ENCODE measurements at places on chromosomes 1 and 21.

- DNase-seq = peak; percentile 11
Observed at GRCh38 chr1:53556657-53557227, 97.5 kb downstream of the DMRTB1 start.

DNA sequence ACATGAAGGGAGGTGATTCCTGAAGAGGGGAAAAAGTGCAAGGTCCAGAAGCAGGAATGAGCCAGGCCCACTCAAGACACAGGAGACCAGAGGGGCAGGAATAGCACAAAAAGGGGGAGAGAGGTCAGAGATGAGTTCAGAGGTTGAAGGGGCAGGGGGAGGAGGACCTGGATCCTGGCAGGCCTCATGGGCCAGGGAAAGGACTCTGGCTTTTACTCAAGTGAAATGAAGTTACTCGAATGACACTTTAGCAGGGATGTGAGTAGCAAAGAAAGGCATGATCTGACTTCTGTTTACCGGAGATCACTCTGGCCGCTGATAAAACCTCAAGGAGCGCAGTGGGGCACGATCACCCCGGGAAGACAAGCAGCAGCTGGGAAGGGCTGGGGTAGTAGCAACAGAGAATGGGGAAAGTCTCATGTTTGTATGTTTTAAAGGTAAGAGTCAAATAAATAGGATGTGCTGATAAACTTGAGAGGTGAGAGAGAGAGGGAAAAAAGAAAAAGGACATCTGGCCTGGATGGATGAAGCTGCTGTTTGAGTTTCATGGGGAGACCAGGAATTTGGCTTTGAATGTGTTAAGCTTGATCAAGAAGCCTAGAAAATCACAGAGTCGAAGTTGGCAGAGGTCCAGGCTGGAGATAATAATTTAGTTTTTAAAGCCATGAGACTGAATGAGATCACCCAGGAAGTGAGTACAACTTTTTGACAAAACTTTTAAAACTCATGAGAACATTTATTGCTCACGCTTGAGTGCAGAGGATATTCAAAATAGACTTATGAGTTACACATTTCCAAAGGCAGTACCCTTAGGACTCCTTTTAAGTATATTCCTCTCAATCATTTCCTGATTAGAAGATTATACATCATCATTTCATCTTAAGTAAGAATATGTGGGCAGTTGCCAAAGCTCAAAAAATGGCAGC lies 156.0 kb downstream of the RERE start:
- no peak for DNase-seq

- DNase-seq = no peak
Observed at GRCh38 chr1:236322566-236323409, 41.0 kb upstream of the ERO1B start.

DNA sequence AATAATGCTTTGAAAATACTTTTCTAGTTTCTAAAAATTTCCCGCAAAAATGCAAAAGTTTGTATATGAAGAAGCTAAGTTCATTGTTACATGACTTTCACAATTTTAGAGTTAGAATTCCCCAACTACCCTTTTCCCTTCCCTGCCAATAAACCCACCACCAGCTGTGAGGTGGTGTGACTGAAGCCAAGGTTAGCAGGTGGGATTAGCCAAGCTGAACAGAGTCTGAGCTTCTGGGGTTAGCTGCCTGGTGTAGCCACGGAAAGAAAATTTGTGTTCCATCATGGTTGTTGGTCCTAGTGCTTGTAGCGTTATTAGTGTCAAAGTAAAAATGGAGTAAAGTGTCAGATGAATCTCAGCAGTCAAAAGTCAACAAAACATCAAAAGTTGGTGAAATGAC lies 110.9 kb downstream of the ASTN1 start:
- no peak for DNase-seq

DNA sequence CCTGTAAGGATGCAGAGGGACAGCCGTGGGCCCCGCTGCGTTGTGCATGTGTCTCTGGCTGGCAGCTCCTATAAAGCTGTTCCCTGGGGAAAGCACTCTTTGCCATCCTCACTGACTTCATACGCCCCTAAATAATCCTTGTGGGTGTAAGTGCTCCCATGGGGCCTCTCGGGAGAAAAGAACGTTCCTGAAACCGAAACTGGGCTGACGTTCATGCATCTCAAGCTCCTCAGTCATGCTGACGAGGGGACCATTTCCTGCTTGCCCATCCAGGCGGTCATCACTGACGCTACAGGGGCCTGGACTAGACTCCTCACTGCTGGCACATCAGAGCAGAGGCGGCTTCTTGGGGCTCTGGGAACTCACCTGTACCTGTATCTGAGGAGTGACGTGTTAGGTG lies 73.1 kb upstream of the USP24 start:
- no peak for DNase-seq

DNA sequence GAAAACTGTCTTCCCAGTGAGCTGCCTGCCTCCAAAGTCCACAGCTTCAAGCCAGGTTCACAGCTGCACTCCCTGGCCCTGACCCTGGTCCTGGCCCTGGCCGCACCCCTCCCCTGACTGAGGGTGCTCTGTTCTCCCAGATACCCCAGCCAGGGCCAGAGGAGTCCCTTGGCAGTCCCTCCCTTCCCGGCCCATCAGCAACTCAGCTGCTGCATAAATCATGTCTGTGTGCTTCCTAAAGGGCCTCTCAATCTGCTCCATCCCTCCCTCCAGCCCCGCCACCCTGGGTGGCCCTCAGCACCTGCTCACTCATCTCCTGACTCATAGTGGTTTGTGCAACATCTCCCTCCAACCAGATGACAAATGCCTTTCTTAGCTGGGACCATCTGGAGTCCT lies 24.8 kb upstream of the C1orf174 start:
- DNase-seq = no peak

DNA sequence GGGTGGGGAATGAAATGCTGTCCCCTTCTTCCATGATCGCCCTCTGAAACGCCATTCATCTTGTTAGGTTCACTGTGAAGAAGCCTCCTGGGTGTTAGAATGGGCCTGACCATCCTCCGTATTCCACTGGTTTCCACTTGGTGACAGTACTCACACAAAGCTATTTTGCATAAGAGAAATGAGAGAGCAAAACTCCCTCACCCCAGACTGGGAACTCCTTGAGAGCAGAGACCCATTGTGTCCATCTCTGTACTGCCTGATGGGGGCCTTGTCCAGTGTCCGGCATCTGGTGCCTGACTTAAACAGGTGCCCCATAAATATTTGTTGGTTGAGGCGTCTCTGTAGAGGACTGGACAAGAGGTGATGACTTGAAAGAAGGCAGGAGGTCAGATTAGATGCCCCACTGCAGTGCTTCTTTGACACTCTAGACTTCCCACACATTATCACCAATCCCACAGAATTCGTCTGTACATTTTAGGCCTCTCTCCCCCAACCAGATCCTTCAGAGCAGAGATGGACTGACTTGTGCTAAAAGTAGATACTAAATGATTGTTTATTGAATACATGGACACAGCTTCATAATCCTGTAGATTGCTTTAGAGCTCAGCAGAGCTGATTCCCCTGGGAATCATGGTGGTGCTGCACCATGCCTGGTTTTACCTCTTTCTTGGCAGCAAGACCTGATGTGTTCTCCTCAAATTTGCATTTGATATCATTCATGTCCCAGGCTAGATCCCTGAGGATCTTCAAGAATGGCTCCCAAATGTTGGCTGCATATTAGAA lies 22.4 kb upstream of the KCNA2 start:
- DNase-seq = no peak

DNA sequence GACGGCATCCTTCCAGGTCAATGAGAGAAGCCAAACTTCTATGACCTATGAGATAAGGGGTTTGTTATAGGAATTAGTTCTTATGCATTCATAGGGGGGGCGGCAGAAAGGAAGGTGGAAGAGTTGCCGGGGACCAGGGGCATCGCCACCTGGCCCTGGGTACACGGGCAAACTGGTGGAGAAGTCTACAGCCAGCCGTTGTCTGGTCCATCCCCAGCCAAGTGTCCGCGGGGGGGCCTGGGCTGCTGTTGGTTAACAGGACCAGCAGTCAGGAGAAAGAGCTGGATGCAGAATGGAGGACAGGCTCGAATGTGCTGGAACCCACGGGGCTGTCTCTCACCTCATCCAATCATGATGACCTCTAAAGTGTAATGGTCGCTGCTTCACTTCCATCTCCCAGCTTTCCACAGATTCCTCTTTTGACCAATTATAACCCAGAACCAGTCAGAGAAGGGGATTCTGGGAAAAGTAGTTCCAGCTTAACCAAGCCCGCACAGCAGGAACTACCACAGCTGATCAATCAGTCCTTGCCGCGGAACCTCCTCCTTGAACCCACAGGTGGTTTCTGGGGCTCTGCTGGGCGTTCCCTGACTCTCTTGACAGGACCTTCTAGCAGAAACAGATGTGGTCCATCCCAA lies 17.8 kb downstream of the TMEM51 start:
- no peak for DNase-seq

- peak; percentile 69 for DNase-seq
Observed at GRCh38 chr1:110053552-110054428, 16.7 kb downstream of the ALX3 start.

- DNase-seq = no peak
Observed at GRCh38 chr1:48356901-48357300, 115.1 kb downstream of the SPATA6 start.

DNA sequence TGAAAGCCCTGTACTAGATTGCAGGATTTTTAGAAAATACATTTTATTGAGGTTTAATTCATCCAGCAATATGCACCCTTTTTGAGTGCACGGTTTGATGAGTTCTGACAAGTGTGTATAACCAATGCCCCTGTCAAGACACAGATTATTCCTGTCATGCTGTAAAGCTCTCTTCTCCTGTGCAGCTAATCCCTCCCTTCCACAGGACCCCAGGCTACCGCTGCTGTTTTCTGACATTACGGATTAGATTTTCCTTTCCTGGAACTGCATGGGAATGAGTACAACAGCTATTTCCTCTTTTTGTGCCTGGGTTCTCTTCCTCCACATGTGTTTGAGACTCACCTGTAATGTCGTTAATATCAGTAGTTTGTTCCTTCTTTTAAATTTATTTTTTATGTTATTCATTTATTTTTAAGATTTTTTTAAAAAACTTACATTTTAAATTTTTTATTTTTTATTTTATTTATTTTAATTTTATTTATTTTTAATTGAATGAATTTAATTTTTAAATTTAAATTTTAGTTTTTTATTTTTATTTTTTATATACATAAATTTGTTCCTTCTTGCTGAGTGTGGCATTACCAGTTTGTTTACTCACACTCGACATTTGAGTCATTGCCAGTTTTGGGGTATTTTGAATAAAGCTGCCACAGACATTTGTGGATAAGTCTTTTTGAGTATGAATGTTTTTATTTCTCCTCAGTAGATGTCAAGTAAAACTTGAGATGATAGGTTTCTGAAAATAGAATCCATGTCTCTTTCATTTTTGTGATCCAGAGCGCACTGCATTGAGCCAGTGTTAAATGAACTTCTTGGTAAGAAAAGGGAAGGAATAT lies 79.0 kb upstream of the B3GALT5 start:
- DNase-seq = no peak

- DNase-seq = peak; percentile 46
Observed at GRCh38 chr1:112502826-112503225, 5.9 kb upstream of the WNT2B start.

GRCh38 chr1:169733924-169734323 lies at the start of gene SELE:
TSS of gene SELE (minus strand) at chr1:169734079. CDS start at chr1:169733612, 467 bp downstream.
- DNase-seq = no peak

DNA sequence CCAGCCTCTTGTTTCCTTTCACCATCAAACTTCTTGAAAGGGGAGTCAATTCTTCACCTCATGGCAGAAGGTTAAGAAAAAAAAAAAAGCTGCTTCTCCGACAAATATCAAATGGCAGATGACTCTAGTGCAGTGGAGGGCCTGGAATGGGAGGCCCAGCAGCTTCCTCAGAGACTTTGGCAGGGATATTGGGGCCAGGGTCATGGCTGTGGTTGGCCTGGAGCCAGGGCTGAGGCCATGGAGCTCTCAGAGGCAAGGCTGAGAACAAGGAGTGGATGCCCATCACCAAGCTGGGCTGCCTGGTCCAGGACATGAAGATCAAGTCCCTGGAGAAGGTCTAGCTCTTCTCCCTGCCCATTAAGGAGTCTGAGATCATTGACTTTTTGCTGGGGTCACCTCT lies 18.7 kb downstream of the MTF1 start:
- no peak for DNase-seq

DNA sequence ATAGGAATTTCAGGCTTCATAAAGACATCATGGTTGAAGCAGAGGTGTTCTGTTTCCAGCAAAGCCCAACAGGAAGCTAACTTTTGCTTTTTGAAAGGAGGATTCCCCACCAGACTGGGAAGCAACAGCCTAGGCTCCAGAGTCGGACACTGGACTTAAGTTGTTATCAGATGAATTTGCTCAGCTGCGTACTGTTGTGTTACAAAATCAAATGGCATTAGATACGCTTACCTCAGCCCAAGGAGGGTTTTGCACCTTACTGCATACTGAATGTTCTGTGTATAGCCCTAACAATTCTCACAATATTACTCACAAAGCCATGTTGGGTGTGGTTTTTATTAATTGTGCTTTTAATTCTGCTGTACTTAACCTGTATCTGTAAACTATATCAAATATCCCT lies 547 bp upstream of the CHIA start:
- no peak for DNase-seq

- DNase-seq = no peak
Observed at GRCh38 chr1:77762072-77762476, 2.4 kb upstream of the USP33 start.

DNA sequence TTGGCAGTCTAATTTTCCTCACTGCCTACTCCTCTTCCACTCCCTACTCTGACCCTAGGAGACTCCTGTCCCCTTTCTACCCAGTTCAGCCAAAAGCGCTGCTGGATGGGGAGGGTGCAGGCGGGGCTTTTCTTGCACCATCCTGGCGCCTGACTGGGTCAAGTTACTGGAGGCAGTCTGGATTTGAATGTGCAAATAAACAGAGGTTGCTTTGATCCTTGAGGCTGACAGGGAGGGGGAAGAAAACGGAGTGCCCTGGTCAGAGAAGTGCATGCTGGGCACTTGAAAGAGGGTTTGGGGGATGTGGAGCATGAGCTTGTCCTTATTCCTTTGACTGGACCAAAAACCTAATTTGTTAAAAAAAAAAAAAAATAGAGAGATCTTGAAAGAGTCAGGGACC lies 76.8 kb upstream of the SOX13 start:
- no peak for DNase-seq

GRCh38 chr21:36576441-36576840 lies 96.5 kb upstream of the CLDN14 start:
- DNase-seq = no peak

GRCh38 chr1:65407877-65408276 lies 12.6 kb upstream of the LEPR start:
- DNase-seq = no peak
